ENCODE measurements at places on chromosomes 3 and 15.

GRCh38 chr3:33795856-33796536 is 2.4 kb upstream of the PDCD6IP start:
- DNase-seq, result no peak

DNA sequence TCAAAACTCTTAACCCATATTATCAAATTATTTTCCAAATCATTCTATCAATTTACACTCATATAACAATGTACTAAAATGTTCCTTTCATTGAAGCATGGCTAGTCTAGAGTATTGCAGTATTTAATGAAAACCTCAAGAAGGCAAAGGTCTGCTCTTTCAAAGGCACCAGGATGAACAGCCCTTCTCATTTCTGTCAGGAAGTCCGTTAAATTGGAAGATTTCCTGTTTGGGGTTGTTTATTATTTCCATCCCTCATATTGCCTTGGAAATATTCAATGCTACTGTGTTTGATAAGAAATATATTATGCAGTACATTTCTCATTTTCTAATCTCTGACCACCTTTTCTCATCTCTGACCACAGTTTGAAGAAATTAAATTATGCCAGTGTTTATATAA is 25.1 kb downstream of the ACKR4 start:
- DNase-seq, result no peak

- DNase-seq, result no peak
Observed at GRCh38 chr15:33559207-33559890, 248.6 kb downstream of the RYR3 start.

DNA sequence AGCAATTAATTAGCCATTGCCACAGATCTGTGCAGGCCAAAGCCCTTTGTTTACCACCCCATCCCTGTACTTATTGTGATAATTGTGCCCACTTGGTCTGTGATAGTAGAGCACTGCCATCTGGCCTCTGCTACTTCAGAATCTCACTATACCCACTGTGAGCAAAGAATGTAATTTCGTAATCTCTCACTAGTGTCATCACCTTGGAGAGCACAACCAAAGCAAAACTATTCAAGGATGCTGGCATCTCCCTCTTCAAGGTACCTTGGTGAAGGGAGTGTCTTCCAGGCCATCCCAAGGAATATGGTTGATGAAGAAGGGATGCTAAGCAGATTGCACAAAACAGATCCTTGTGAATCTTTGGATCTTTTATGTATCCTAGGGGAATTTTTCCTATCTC is 34.7 kb upstream of the NOX5 start:
- no peak for DNase-seq

GRCh38 chr15:50881121-50882048 is 27.1 kb upstream of the AP4E1 start:
- no peak for DNase-seq

DNA sequence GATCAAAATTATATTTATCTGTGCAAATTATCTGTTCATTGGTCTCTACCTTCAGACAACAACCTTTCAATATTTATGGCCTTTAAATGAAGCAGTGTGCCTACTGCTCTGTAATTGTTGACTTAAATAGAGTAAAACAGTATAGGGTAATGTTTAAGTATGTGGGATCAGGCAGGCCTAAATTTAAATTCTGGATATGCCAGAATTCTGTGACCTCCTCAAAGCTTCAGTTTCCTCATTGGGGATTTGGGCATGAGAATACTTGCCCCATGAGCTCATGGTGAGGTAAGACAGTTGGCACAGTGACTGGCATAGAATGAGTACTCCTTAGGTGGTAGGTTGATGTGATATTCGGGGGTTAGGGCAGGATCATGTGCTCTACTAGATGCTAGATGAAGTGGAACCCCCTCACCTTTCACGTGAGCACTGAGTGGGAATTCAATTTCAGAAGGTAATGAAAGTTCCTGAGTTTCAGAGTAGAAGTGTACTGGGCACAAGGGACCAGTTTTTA is 14.9 kb downstream of the ARL8B start:
- no peak for DNase-seq

DNA sequence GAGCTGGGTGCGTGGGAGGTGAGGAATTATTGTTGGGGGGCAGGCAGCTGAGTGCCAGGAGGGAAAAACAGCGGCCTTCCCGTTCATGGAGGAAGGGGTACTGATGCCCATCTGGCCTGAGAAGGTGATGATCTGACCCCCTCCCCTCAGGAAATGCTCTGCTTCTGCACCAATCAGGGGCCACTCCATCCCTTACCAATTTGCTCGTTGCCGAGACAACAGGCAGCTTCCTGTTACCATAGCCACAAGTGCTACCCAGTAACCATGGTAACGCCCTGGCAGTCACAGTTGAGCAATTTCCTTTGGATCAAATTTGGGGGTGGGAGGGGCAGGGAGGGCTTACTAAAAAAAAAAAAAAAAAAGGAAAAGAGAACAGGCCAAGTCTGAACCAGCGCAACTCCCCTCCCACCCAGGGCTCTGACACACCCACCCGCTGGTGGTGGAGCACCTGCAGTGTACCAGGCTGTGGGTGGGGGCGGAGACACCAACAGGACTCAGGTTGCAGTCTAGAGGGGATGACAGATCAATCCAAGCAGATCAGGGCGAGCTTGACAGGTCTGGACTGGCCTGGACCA is 13.7 kb downstream of the CELF6 start:
- DNase-seq, result peak; percentile 88

- no peak for DNase-seq
Observed at GRCh38 chr3:187966636-187967406, 187.1 kb upstream of the LPP start.

GRCh38 chr3:104805042-104805441 is 561.7 kb upstream of the ALCAM start:
- DNase-seq, result no peak

- DNase-seq, result no peak
Observed at GRCh38 chr15:75821786-75822345, 21.4 kb upstream of the UBE2Q2 start.

DNA sequence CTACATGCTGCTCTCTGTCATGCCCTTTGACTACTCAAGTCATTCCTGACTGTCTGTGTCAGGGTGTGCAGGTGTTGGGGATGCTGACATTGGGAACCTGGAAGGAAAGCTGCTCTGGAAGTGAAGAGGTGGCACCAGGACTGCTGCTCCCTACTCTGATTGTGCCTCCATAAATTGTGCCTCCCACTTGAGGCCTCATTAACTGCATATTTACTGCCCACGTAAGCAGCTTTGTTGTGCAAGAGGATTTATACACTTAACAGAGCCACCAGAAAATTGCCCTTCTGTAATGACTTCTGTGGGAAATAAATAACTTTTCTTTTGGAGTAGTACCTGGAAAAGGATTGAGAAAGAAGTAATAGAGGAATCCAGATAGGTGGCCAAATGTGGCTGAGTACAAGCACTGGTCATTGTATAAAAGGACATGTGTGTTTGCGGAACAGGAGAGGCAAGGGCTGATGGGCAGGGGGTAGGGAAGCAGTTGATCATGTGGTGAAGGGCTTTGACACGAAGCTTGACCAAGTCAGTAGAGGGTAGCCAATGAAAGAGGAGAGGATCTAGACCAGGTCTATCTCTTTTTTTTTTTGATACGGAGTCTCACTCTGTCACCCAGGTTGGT is 24.8 kb downstream of the IL20RB start:
- DNase-seq, result no peak

GRCh38 chr3:148269816-148270215 is 427.9 kb upstream of the AGTR1 start:
- no peak for DNase-seq

DNA sequence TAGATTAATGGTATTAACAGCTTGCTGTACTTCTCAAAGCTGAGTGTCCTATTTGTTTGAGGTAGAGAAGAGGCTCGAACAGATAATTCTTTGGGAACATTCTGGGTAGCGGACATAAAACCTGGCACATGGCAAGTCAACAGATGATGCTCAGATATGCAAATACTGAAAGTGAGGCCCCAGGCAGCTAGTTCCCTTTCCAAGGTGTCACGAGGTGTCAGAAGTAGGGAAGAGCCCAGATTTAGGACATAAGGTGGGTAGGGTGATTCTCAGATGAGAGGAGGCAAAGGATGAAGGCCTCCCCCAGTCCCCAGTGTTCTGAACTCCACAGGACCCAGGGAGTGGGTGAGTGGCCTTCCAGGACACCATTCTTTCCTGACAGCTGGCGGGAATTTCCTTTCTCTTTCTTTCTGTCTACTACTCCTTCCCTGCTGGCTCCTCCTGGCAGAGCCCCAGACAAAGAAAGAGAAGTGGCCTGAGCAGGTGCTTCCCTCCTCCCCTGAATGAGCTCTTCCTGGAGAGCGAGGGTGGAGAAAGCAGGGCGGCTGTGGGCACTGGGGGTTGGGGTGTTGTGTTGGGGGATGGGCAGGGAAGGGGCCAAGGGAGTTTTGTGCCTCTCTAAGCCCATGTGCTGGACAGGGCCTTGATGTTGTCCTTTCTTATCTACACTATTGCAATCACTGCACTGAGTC is 87.5 kb downstream of the CORO2B start:
- DNase-seq, result no peak

GRCh38 chr3:23071758-23072157 is 131.4 kb upstream of the UBE2E2 start:
- no peak for DNase-seq

GRCh38 chr3:53498806-53499641 is 4.6 kb downstream of the CACNA1D start:
- no peak for DNase-seq

- peak; percentile 45 for DNase-seq
Observed at GRCh38 chr3:127690823-127691452, 18.2 kb downstream of the ABTB1 start.

- DNase-seq, result peak; percentile 71
Observed at GRCh38 chr15:74635228-74635627, 19.6 kb downstream of the CLK3 start.

GRCh38 chr3:178421069-178421468 is 115.2 kb upstream of the KCNMB2 start:
- no peak for DNase-seq

DNA sequence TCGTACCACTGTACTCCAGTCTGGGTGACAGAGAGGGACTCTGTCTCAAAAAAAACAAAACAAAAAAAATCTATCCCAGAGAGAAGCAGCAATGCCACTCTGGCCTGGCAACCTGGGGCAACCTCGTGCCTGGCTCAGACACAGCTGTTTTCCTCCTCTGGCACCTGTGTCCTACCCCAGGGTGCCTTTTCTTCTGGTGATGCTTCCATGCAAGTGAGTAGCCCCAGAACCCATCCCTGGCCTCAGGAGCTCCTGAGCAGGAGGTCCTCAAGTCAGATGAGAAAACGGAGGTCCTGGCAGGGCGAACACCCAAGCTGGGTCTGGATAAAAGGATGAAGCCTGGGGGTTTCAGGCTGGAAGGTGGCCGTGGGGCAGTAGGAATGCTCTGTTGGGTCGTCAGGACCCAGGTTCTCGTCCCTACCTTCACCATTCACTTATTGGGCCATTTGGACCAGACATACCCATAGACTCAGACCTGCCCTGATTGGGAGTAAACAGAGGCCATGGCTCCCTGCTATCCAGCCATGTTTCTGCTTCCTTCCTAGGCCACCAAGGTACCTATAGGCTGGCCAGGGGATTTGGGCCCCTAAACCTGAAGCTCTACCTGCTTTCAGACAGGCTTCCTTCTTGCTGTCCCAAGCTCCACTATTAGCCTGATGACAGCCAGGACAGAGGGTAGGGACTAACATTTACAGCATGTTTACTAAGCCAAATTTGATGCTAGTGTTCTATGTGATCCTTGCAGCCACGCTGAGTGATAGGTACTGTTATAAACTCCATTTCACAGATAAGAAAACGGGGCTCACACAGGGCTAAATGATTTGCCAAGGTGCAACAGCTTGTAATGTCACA is 102.2 kb downstream of the DAPK2 start:
- DNase-seq, result no peak

DNA sequence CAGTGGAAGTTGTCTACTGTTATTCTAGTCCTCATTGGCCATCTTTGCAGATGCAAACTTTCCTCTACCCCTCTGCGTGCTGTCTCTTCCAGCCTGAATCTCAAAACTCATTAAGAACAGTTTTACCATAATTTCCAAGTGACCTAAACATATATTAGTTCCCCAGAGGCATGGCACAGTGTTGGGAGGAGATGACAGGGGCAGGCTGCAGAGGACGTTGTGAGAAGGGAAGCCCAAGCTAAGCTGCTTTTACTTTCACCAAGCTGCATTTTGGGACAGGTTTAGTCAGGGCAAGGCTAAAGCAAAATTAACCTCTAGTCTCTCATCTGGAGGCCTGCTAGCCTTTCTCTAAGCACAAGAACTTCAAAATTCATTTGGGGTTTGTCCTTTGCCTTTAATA is 318.6 kb upstream of the SATB1 start:
- DNase-seq, result no peak

DNA sequence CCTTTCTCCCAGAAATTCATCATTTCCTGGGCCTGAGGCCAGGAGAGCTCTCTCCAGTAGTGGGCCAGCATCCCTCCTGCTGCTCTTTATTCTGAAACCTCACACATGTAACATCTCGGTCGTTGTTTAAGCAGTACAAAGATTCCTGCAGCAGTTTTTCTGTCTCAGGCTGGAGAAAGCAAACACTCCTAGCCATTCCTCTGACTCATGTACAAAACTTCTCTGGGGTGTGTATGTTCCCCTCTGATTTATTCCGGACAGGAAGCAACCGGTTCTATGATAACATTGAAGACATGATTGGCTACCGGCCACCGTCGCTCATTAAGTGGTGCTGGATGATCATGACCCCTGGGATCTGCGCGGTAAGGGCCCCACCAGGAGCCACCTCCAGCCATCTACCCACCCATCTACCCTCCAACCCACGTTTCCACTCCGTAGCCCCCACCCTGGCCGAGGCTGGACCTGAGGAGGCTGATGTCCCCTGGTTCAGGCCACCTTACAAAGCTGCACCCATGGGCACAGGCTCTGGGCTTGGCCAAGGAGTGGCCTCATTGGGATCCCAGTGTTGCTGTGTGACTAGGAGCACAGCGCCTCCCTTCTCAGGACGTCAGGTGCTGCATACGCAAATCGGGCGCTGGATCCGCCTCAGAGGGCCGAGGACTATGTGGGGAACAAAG is 58.6 kb upstream of the SLC6A1 start:
- DNase-seq, result no peak

DNA sequence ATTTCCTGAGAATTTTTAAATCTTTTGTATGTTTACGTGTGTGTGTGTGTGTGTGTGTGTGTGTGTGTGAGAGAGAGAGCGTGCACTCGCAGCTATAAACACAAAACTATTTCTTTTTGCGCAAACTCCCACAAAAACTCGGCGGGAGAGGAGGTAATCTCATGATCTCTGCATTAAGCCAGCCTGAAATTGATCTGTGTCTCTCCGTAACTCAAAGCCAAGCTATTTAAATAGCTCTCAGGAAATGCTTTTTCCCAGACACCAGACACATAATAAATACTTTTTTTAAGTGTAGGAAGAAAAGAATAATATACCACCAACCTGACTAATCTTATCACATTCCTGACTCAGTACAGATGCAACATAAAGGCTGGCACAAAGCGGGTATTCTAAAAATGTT is 226.8 kb downstream of the MAGI1 start:
- DNase-seq, result no peak

GRCh38 chr3:36991923-36992805 is 767 bp downstream of the EPM2AIP1 start:
- no peak for DNase-seq

DNA sequence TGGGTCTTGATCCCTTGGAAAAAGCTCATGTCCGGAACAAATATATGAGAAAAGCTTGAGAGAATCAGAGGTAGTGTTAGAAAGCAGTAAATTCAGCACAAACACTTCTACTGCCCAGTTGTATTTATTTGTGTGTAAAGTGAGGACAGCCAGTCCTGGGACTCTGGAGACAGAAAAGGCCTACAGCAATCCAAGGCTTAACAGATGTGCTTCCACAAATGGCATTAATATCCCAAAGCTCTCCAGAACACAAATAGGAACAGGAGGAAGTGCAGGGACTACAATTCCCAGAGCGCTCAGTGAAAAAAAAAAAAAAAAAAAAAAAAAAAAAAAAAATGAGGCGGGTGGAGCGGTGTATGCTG is 390 bp upstream of the AP2M1 start:
- DNase-seq, result no peak

- DNase-seq, result no peak
Observed at GRCh38 chr15:40345867-40346578, 4.8 kb upstream of the PHGR1 start.

Data from SK-N-DZ (cell line).